ENCODE measurements at places on chromosomes 3 and 15.

DNA sequence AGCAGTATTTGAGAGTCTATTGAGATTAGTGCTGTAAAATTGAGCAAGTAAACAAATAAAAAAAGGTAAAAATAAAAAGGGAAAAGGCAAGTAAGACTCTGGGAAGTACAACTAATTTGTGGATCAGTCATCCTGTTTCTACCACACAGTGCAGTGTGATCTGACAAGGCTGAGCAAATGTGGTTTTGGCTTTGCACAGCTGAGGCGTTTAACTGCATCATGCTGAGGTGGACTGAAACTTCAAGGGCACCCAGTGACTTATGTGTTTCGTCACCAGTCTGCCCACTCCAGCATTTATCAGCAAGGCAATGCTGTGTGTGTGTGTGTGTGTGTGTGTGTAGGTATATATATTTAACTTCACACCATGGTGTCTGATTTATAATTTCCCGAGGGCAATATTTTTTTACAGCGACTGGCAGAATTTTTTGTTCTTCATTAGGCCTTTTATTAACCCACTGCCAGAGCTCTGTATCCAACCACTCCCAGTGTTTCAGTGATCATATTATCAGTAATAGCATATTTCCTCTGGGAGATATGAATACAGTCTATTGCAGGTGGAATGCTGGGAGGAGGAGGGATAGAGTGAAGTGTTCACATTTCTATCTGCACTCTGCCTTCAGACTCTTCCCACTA, 131.5 kb upstream of the SATB1 start:
- DNase-seq, result no peak

DNA sequence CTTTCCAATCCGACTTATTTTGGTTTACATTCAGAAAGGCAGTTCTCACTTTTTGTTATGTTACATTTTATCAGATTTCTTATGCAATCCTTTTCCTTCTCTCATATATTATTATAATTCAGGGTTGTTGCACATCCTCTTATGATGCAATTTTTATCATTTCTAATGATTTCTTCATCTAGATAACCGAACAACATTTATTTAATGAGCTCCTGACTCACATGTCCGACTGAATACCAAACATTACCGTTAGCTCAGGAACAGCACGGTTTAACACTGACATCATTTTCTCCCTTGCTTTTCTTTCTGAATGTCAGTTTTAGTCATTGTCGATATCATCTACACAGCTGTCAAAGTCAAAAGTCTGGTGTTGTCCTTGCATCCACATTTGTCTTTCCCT, 199.2 kb downstream of the BCHE start:
- no peak for DNase-seq

- no peak for DNase-seq
Observed at GRCh38 chr3:63067999-63068645, 192.9 kb upstream of the CADPS start.

DNA sequence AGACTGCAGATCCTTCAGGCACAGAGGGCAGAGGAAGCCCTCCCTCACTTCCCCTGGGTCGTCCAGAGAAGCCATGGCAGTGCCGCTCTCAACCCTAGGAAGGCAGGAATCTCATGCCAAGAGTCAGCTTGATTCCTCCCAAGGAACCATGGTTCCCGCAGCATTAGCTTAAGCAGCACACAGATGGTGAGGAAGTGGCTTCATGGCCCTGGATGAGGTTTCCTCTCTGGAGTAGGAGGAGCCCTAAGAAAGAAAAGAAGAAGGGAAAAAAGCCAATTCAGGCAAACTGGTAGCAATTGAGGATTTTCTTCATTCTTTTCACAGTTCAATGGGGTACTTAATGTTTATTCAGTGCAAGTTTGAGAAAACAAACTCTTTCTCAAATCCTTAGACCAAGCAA, 2.9 kb downstream of the RBSN start:
- no peak for DNase-seq

DNA sequence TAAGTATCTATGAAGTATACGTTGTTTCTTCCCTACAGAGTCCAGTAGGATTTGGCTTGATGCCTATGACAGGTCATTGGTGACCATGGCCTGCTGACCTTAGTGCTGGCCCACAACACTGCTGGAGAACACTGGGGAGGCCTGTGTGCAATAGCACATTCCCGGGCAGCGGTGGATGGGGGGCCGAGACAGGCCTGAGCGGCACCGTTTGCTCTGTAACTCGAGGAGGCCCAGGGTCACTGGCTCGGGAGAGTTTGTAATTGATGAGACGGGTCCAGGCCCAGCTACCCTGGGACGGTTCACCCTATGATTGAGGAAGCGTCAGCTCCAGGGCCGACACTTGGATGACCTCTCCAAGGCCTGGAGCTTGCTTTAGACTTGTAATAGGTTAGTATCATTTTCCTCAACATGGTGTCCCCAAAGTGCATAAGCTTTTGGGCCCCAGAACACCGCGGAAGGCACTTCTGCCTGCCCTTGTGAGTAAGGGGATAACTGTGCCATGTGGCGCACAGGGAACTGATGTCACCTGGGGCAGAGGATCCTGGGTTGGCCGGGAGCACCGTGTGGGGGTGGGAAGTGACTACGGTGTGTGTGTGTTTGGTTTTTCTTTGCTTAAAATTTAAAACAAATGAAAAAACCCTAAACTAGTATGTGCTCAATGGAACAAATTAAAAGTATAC, 12.0 kb downstream of the TRPM1 start:
- no peak for DNase-seq

GRCh38 chr3:177622520-177622919, 425.2 kb upstream of the TBL1XR1 start:
- DNase-seq, result no peak

Measured in NCI-H524 treated with DMSO at 0.1 percent for 48 hours (cell line).